SW480 (cell line): ENCODE measurements at places on chromosomes 16 and 17.

- no peak for DNase-seq
Observed at GRCh38 chr16:85306793-85307551, 194.7 kb upstream of the CIBAR2 start.

- no peak for DNase-seq
Observed at GRCh38 chr17:42248351-42249179, 27.6 kb downstream of the STAT5B start.

GRCh38 chr16:56275076-56275475, 83.8 kb downstream of the GNAO1 start:
- no peak for DNase-seq

- DNase-seq = peak; percentile 99
Observed at GRCh38 chr17:38703742-38704605, 1.1 kb upstream of the MLLT6 start.

DNA sequence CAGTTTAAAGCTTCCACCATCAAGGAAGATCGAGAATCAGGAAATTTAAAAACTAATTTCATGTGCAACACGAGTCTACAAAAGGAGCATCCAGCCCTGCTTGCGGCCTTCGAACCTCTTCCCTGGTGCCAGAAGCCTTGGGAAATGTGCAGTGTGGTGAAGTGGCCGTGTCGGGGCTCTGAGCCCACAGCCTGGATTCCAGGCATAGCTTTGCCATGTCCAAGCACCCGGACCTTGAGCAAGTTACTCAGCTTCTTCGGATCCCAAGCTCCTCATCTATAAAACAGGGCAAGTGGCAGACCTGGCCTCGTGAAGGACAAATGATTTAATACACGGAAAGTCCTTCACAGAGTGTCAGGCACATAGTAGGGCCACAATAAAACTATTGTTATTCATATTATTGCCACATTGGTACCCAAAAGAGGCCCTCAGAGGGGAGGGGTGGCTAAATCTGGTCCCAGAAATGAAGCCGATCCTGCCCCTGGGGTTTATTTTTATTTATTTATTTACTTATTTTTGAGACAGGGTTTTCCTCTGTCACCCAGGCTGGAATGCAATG, 34.8 kb downstream of the COTL1 start:
- DNase-seq = peak; percentile 23

GRCh38 chr17:80799538-80800480, 191.8 kb upstream of the CHMP6 start:
- DNase-seq = no peak

DNA sequence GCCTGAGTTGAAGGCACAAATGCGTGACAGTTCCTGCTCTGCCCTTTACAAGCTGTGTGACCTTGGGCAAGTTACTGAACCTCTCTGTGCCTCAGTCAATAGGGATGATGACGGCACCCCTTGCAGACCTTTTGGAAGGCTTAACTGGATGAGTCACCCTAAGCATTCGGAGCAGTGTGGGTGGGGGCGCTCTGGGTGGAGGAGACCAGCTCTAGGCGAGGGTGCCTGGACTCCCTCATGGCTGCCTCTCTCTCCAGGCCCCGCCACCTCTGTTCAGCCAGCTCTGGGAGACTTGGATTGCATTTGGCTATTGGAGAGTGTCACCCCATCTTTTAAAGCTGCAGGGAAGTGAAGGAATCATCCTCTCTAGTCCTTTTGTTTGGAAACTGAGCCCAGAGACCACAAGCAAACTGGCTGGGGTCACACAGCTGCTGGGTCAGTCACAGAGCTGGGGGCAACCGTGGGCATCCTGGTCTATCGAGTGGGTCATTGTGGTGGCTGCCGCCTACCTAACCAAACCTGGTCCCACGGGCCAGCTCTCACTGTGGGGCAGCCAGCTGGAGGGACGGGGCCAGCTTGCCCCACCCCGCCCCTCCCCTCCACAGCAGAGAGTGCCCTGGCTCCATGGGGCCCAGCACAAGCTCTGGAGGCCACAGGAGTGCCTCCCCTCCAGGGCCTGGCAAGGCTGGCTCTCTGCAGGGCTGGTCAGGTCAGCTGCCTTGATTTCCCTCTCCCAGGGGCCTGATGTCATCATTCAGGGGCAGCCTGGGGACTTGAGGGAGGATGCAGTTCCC, 20.2 kb upstream of the GSE1 start:
- no peak for DNase-seq

DNA sequence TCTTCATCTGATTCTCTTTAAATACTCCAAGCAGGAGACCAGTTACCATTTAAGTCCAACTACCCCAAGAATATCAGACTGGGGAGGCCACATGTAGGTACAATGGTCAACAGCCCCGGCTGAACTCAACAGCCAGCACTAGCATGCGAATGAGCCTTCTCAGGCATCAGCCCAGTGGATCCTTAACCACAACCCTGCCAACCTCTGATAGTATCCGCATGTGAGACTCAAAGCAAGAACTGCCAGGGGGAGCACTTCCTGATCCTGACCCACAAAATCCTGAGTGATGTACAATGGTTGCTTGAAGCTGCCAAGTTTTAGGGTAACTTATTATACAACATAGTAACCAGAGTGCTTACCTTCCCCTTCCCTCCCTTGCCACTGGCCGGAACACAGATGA, 4.0 kb downstream of the PYY start:
- no peak for DNase-seq

DNA sequence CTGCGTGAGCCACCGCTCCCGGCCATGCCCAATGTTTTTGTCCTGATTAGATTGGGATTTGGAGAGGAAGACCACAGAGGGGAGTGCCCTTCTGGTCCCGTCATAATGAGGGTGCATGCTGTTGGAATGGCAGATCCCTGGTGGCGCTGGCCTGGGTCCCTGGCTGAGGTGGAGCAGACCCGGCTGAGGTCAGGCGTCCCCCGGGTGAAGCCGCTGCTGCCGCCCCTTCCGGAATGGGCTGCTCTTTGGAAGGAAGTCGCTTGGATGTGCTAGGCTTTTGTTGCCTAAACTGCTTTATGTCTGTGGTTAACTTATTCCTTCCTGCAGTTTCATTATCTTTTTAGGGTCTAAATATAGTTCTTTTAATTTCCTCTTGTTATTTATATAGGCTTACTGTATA, 120.3 kb upstream of the CHMP6 start:
- DNase-seq = no peak

GRCh38 chr17:68302666-68303065, 11.4 kb downstream of the ARSG start:
- DNase-seq = no peak

DNA sequence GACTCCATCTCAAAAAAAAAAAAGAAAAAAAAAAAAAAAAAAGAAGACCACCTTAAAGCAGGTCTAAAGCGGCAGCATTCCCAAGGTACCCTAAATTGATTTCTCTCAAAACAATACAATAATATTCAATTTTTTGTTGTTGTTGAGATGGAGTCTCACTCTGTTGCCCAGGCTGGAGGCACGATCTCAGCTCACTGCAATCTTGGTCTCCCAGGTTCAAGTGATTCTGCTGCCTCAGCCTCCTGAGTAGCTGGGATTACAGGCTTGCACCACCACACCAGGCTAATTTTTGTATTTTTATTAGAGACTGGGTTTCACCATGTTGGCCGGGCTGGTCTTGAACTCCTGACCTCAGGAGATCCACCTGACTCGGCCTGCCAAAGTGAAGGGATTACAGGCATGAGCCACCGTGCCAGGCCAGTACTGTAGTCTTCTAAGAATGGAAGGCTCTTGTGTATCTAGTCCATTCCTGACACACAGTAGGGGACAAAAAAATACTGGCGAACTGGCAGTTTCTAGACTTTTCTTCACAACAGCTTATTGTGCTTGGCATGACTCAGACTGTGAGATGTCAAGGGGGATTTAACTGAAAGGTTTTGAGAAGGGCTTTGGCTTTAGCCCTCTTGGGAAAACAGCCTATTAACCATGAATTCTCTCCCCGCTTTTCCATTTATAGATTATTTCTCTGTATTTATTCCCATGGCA, 17.3 kb downstream of the CDR2 start:
- no peak for DNase-seq
